ENCODE measurements at places on chromosomes 6 and 20.

DNA sequence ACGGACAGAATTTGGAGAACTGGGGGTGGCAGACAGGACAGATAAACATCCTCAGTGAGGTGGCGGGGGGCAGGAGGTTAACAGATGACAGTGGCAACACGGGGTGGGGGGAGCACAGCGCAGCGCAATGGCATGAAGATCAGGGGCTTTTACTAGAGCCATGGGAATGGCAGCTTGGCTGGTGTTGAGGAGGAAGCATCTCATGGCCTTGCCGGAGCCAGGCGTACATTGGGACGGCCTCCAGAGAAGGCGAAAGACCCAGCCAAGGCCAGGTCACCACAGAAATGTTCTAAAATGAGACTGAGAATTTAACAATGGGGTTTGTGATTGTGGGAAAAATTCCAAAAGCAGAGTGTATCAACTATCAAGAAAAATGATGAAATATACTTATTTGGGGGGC is 173.0 kb downstream of the PRKN start:
- no peak for DNase-seq

DNA sequence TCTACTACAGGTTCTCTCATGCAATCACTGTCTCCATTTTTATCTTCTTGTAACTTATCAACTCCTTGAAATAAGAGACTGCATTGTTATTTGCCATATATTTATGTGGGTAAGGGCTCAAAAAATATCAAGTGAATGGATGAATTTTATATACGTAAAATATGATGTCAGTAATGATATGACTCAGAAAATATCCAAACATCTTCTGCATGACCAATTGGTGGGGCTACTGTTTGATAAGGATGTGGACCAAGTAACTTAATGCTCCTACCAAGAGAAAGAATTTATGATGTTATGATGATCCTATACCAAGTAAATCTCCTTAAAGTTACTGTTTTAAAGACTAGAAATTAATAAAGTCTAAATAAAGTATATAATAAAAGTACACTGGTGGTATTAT is 103.7 kb downstream of the OGFRL1 start:
- DNase-seq, result no peak

DNA sequence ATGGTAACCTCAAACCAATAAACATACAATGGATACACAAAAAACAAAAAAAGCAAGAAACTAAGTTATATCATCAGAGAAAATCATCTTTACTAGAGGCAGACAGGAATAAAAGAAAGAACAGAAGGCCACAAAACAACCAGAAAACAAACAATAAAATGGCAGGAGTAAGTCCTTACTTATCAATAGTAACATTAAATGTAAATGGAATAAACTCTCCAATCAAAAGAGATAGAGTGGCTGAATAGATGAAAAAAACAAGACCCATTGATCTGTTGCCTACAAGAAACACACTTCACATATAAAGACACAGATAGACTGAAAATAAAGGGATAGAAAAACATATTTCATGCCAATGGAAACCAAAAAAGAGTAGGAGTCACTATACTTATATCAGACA is 81.3 kb upstream of the GJE1 start:
- no peak for DNase-seq

DNA sequence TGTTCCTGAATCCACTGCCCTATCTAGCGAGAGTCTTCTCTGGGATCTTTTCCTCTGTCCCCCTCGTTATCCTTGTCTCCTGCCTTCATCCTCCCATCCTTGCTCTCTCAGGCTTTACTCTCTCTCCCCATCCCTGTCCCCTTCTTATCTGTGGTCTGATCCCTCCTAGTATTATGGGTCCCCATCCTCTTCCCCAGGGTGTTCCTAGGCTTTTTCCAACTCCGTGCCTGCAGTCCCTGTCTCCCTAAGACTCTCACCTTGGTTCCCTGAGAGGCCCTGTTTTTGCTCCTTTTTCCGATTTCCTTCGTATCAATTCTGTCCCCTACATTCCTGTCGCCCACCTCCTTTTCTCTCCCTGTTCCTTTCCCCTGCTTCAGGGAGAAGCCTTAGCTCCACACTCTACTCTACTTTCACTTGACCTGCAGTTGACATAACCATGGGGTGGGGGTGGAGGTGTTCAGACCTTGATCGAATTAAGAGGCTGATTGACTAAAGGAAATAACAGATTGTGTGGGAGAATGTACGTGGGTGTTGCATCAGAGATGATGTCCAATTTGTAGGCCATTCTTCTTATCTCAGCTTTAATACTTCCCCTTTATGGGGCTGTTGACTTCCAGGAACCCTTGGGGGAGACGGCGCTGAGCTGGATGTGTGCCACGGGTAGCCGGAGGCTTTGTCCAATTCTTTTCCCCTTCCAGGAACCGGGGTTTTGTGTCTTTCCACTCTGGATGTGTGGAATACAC is 905 bp downstream of the PPARD start:
- DNase-seq, result no peak

DNA sequence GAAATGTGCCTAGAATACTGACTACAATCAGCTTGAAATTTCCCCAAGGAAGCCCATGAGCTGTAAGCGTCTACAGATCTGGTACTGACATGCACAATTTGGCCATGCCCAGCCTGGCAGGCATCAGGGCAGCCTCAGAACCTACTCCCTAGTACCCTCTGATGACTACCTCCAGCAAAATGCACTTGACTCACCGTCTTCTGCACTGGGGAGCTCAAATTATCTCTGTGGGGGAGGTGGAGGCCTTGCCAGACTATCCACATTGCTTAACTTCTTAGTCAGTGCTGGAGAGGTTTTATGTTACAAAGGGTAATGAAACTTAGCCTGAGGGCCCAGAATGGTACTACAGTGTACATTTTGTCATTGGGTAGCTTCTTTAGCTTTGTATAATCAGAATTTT is 126.0 kb upstream of the ADGRF1 start:
- no peak for DNase-seq

DNA sequence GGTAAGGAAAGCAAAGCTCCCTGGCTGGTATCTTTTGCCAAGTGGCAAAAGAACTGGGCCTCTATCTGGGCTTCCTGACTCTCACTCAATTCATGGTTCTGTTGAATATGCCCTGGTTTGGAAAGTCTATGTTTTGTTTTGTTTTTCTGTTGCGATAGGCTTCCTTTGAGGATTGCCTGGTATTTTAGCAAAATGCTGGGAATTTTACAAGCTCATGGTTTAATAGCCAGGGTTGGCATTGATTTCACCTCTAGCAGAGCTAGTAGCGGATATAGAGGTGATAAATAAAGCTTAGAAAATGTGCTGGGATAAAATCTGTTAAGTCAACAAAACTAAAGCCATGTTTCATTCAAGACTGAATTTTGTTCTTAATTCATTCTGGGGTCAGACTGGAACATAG is 109.9 kb downstream of the RNF144B start:
- DNase-seq, result no peak

GRCh38 chr6:81768150-81768942 is 15.9 kb upstream of the TENT5A start:
- DNase-seq, result no peak

DNA sequence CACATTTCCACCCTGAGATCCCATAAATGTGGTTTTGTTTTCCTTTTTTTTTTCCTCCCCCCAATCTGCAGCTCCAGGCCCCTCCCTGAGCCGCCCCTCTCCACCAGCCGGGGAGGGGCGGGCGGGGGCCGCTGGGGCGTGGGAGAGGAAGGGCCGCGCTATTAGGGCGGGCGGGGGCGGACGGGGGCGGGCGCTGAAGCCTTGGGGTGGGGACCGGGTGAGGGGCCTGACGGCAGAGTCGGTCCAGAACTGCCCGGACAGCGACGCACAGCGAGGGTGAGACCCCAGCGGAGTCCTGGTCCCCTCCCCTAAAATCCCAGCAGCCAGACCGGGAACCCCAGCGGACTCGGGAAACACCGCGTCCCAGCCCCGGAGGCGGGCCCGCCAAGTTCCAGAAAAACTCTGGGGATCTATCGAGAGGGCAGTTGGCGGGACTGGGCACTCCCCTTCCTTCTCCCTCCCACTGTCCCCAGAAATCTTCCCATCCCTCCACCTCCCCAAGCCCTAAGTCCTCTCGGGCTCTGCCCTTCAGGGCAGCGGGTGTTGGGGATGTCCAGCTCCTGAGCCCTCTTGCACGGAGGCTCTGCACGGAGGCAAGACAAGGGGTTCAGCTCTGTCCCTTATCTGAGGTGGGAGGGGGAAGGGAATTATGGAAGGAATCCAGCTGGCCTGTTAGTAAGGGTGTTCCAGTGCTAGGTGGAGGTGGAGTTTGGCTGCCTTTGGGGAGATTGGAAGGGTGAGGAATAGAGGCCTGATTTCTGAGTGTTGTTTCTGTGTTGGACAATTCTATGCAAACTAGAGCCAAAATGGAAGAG is at the start of gene PRICKLE4:
TSS of gene PRICKLE4 (plus strand) at position 232 of the 815 bp plus-strand sequence. CDS start 2,692 bp downstream, outside the sequence.
- DNase-seq, result no peak

DNA sequence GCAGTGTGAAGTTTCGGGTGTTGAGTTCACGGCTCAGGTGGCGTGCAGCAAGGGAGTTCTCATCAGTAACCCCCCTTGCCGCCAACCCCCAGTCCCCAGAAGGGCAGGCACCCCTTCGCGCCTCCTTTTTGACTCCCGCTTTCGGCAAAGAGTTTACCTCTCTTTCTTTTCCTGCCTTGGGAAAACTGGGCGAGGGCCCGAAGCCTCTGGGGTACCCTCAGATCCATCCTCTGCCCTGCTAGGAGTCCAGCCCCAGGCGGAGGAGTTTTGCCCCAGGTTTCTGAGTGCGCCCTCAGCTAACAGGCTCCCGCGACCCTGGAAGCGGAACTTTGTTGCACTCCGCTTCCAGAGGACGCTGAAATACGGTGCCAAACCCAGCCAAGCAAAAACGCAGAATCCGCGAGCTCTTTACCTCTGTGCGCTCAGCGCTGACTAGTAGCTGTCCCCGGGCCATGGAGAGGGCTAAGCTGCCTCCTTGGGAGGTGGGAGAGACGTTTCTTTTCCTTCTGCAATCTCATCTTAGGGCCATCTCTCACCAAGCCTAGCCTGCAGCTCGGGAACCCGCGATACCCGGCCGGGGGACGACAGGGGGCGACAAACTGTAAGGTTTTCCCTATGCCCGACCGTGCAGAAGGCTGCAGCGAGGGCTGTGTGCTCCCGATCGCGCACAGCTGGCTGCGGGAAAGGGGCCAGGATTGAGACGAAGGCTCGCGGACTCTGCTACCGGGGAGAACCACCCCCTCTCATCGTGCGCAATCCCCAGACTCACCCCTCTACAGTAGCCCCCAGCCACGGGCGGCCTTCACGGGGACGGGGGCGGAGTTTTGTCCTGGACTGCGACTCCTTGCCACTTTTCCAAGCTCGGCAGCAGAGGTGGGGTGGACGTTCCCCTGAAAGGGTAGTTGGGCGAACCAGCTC is 2.7 kb upstream of the PAX1 start:
- DNase-seq, result no peak

DNA sequence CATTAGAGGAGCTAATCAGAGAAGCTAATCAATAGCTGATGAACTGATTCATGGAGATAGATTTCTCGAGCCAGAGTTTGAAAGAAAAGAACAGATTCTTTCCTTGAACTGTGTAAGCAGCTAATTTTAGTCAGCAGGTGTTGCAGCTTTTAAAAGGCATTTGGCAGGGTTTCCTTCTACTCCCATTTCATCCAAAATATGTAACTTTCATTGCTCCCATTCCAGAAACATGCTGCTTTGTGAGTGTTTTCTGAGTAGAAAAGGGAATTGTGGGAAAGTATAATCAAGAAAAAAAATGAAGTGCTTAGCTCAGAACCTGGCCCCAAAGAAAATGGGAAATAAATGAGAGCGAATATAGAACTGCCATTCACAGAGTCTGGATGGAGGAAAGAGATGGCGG is 20.8 kb downstream of the SLC35F1 start:
- no peak for DNase-seq

DNA sequence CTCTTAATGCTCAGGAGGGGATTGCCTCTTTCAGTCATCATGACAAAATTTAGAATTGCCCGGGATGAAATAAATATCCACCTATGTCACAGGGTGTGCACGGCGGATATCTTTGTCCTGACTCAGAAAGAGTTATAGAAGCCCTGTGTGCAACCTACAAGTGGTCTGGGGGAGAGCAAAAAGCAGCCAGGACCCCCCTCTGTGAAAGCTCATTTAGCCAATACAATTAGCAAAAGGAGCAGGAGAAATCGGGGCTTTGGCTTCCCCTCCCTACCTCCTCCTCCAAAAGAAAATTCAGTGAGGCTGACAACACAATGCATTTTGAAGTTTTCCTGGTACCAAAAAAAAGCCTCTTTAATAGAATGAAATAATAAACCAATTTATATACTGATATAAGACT is 21.8 kb downstream of the FOXA2 start:
- no peak for DNase-seq

- DNase-seq, result no peak
These were observed 45.1 kb downstream of the PTK7 start for GRCh38 chr6:43120944-43121913.

DNA sequence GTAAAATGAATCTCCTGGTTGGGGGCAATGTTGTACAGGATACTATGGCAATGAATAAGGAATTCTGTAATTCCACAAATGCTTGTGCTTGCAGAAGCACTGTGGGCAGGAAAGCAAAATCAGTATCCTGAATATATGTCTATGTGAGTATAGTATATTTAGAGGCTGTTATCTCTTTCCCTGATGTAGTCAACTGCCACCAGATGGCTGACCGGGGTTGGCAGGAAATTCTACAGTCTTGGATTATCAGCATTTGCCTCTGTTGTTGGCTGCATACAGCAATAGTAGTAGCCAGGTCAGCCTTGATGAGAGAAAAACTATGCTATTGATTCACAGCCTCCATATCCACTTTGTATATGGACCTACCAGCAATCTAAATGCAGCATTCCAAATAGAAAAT is 425.1 kb upstream of the JAG1 start:
- no peak for DNase-seq

DNA sequence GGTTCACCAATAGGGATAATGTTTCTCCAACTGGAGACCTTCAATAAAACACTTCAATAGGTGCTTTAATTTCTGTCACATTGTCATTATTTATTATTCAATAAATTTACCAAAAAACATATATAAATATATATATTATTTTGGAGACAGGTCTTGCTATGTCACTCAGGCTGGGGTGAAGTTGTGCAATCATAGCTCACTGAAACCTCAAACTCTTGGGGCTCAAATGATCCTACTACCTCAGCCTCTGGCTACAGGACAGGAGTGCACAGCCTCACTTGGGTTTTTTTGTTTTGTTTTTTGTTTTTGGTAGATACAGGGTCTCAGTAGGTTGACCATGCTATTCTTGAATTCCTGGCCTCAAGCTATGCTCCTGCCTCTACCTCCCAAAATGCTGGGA is 9.9 kb downstream of the SMLR1 start:
- no peak for DNase-seq

DNA sequence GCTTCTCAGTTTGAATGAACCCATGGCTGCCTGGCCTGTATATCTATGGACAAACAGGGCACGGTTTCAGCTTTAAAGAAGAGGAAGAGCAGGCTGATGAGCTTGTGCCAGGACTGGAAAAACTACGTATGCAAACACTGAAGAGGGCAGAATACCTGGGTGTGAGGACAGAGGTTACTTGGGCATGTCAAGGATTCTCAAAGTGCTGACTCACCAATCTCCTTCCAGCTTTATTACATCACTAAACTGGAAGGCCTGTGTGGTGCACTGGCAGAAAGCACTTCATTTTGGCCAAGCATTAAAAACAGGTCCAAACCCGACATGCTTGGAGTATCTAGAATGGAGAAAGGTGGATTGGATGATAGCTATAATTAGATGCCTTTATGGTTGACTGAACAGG is 95.2 kb downstream of the GMPR start:
- DNase-seq, result no peak

Data from activated CD8-positive, alpha-beta memory T cell treated with anti-CD3 and anti-CD28 coated beads for 4 hours (primary cell).